Large intestine (tissue), 12 donors: ENCODE measurements at places on chromosomes 16 and 17.

- peak; percentile 51 for DNase-seq
Observed at GRCh38 chr17:39209317-39210092, 9.4 kb downstream of the RPL19 start.

GRCh38 chr16:86577314-86577971 lies 906 bp upstream of the FOXL1 start:
- DNase-seq: peak; percentile 55

DNA sequence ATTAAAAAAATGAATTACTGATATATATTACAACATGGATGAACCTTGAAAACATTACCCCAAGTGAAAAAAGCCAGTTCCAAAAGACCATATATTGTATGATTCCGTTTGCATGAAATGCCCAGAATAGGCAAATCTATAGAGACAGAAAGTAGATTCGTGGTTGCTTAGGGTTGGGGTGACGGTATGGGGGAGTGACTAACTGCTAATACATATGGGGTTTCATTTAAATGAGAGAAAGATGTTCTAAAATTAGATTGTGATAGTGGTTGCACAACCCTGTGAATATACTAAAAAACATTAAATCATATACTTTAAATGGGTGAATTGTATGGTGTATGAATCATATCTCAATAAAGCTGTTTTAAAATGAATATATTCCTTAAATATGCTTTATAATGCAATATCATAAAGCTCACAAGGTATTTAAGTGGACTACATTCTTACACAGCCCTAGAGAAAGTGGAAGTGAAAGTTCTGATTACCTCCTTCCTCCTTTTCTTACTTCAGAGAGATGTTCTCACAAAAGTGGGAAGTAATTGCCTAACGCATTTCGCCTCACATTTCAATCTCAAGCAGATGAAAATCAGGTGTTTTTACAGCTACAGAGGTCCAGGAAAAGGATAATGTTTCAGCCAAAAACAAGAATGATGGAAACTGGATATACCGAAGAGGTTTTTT lies 142.7 kb upstream of the GNAO1 start:
- no peak for DNase-seq

- no peak for DNase-seq
Observed at GRCh38 chr17:61306003-61306402, 93.6 kb upstream of the TBX2 start.

DNA sequence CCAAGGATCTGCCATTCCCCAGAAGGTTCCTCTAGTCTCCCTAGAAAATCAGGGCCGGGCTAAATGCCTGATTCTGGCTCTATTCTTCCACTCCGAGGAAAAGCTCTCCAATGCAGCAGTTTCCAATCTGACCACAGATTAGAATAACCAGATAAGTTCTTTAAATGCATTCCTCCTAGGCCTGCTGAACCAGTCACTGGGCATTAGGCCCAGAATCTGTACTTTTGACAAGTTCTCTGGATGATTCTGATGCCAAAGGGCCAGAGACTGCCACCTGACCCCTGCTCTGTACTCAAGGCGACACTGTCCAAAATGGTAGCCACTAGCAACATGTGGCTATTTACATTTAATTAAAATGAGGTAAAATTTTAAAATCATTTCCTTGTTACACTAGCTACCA lies 22.3 kb downstream of the MAP3K14 start:
- DNase-seq: no peak

DNA sequence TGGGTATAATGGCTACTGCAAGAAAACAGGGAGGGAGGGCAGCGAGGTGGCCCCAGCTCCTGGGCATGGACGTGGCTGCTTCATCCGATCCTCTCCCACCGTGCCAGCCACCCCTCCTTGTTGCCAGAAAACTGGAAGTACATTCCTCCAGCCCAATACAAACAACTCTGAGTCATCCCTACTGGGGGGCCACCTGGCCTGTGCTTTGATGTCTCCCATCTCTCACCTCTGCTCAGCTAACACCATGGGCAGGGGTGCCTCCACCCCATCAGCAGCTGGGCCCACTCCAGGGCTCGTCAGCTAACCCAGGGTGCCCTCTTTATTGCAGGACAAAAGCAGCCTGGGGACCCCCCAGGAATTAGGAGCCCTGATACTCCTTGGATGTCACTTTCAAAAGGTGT lies 2.0 kb downstream of the RHBDF2 start:
- peak; percentile 32 for DNase-seq

DNA sequence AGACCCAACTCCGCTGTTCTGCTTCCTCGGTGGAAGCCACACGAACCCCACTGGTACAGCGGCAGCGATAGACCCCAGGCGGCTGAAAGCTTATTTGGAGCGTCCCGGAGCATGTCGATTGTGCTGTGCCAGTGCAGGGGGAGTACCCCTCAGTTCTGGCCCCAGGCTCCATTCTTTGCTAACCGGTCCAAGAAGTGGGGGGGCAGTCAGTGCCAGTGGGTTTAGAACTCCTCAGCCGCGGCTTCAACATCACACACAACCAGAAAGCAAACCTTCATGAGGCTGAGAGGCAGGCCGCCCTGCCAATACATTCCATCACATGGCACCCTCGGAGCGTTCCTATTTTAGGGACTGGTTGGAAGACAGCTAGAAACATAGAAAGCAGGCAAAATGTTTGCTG lies 1.7 kb upstream of the MNT start:
- DNase-seq: no peak

GRCh38 chr17:7213895-7214299 lies 5.7 kb downstream of the DLG4 start:
- DNase-seq: peak; percentile 84

DNA sequence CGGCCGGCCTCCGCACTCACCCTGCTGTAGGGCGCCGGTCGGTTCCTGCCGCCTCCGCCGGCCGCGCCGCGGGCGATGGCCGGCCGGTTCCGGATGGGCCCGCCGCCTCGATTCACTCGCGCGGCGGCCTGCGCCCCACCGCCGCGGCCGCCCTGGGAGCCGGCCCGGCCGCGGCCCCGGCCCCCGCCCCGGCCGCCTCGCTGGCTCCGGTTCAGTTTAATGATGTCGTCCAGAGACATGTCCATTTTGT lies 158 bp downstream of the ALYREF start:
- DNase-seq: no peak

- DNase-seq: no peak
Observed at GRCh38 chr17:53780320-53780719, 42.4 kb upstream of the KIF2B start.

DNA sequence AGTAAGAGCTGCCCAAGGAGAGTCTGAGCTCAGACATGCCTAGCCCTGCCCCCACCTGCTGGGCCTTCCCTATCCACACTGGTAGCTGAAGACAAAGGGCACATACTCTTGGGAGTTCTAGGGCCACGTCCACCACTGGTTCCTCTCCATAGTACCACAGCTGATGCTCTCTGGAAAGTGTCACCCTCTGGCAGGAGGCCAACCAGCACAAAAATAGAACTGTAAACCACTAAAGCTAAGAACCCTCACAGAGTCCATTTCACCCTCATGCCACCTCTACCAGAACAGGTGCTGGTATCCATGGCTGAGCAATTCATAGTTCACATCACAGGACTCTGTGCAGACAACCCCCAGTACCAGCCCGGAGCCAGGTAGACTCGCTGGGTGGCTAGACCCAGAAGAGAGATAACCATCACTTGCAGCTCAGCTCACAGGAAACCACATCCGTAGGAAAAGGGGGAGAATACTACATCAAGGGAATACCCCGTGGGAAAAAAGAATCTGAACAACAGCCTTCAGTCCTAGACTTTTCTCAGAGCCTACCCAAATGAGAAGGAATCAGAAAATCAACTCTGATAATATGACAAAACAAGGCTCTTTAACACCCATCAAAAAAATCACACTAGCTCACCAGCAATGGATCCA lies 115.3 kb downstream of the CEP112 start:
- DNase-seq: no peak

GRCh38 chr16:4098501-4098900 lies 17.7 kb downstream of the ADCY9 start:
- DNase-seq: no peak

- no peak for DNase-seq
Observed at GRCh38 chr16:51759329-51759728, 608.3 kb upstream of the SALL1 start.

GRCh38 chr17:41553176-41553575 lies 18.7 kb downstream of the KRT9 start:
- DNase-seq: no peak

DNA sequence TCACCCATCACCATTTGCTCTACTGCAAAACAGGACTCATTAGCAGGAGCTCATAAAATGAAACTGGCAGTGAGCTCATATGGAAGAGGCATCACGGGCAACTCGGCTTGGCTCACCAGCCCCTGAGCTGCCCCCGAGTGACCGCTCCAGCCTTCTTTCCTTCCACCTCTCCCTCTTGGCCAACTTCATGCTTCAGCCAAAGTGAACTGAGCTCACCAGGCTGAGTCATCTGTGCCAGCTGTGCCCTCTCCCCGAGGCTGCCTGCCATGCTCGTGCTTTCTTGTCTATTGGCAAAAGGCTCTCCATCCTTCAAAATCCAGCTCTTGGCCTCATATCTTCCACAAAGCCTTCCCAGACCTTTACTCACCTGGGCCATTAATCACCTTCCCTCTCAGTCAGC lies 391.4 kb downstream of the WWOX start:
- DNase-seq: no peak

- no peak for DNase-seq
Observed at GRCh38 chr17:27333410-27333980, 39.6 kb downstream of the WSB1 start.

DNA sequence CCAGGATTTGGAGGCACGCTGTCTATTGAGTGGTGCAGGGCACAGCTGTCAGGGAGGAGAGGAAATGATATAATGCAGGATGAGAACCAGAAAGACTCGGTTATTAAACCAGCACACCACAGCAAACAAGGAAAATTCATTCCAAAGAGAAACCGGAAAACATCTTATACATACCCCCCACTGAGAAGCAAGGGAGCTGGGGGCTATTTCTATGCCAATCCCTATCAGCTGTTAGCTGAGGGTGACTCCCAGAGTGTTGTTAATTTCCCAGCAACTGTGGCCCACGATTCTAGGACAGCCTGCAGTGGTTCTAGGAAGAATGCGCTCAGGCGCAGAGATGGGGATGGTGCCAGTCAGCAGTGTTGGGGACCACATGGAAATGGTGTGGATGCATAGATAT lies 467.3 kb downstream of the PMP22 start:
- DNase-seq: no peak

- peak; percentile 47 for DNase-seq
Observed at GRCh38 chr17:77280304-77281121, 139.7 kb downstream of the SEC14L1 start.

DNA sequence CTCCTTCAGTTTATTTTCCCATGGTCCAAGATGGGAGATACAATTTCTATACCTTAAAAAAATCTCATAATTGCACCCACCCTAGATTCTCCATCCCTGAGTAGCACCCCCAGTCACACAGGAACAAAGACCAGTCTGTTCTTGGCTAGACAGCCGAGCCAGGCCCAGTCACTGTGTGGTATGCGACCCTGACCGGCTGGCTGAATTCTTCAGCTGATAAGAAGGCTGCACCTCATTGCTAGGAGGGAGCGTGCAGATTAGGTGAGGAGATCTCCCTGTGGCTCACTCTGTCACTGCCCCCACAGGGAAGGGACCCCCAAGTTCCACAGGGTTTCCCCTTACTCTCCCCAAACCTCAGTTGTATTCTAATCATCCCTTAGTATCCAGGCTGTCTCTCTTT lies 138.7 kb downstream of the SALL1 start:
- no peak for DNase-seq

DNA sequence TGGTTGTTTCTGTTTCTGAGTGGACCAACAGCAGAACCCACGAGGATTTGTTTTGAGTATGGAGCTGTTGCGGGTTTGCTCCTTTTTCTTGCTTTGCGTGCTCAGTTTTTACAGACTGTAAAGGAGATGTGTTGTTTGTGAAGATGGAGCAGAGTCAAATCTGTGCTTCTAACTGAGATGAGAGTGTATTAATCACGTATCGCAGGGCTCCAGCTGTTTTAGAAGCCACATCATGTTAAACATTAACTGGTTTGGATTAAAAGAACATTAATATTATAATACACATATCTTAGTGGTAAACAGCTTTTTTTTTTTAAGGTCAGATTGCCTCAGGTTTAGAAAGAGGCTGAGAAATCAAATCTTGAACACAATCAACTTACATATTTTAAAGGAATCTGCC lies 69.4 kb downstream of the YPEL2 start:
- DNase-seq: no peak
